ENCODE measurements at places on chromosomes 4 and X.

- no peaks in the 10 kb centered on the region for H3K27me3 ChIP-seq
- H3K36me3 ChIP-seq, result no peaks in the 10 kb centered on the region
- H3K4me3 ChIP-seq, result no peak overlapping the region
- no peaks in the 10 kb centered on the region for H3K4me1 ChIP-seq
Measured at GRCh38 chrX:143935601-143936000, 51.7 kb downstream of the UBE2NL start.

GRCh38 chrX:53239474-53239873 lies 14.5 kb upstream of the KDM5C start:
- H3K27me3 ChIP-seq, result no peaks in the 10 kb centered on the region
- H3K27ac ChIP-seq, result no peak overlapping the region
- H3K36me3 ChIP-seq, result no peaks in the 10 kb centered on the region
- H3K4me1 ChIP-seq, result no peaks in the 10 kb centered on the region
- no peak overlapping the region for H3K4me3 ChIP-seq

GRCh38 chr4:20384456-20384855 lies 132.8 kb downstream of the SLIT2 start:
- H3K4me1 ChIP-seq, result no peaks in the 10 kb centered on the region
- DNase-seq, result no peak
- no peaks in the 10 kb centered on the region for H3K27me3 ChIP-seq

DNA sequence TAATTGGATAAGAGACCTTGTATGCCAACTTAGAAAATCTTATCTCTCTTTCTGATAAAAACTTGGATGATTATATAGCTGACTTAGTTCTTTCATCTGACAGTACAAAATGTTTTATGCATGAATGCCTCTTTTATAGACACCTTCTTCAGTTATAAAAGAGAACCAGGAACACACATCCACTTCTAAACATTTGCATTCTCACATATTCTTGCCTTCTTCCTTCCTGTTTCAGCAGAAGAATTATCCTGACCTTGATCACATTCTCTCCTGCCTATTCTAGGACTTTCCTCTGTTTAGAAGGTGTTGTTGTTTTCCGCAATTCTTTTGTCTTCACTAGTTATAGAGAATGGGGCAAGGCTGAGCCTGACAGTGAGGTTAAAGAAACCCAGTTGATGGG lies 80.9 kb downstream of the LARP7 start:
- no peak overlapping the region for H3K4me3 ChIP-seq
- H3K36me3 ChIP-seq, result no peaks in the 10 kb centered on the region
- no peak overlapping the region for H3K27ac ChIP-seq

GRCh38 chrX:49060914-49061313 lies 2.1 kb downstream of the CCDC120 start:
- no peaks in the 10 kb centered on the region for H3K27me3 ChIP-seq
- H3K4me1 ChIP-seq, result no peaks in the 10 kb centered on the region
- H3K27ac ChIP-seq, result no peak overlapping the region
- no peak overlapping the region for H3K4me3 ChIP-seq
- DNase-seq, result no peak

GRCh38 chrX:134010690-134011089 lies 25.3 kb upstream of the GPC3 start:
- DNase-seq, result no peak
- no peaks in the 10 kb centered on the region for H3K4me1 ChIP-seq
- no peaks in the 10 kb centered on the region for H3K36me3 ChIP-seq
- H3K27ac ChIP-seq, result no peak overlapping the region

DNA sequence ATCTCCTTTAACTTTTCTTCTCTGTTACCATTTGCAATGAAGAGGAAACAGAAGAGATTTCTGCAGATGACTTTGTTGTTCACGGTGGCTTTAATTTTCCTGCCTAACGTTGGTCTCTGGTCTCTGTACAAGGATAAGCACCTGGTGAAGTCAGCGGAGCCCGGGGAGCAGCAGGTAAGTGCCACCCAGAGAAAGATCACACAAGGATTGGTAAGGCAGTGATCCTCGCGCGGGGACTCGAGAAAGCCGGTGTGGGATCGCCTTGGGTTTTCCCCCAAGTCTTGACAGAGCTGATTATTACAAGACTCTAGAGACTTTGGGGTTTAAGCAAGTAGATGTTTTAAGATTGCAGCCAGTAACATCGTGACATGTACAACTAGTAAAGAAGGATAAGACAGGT lies 1.3 kb downstream of the GALNTL6 start:
- H3K4me3 ChIP-seq, result peak overlapping the region; percentile 86
- H3K27ac ChIP-seq, result no peak overlapping the region
- peaks cover 15% of the 10 kb centered on the region for H3K4me1 ChIP-seq
- H3K36me3 ChIP-seq, result no peaks in the 10 kb centered on the region

GRCh38 chrX:41822892-41823291 lies 98.9 kb downstream of the GPR82 start:
- no peaks in the 10 kb centered on the region for H3K27me3 ChIP-seq
- no peak overlapping the region for H3K27ac ChIP-seq
- no peak for DNase-seq
- no peak overlapping the region for H3K4me3 ChIP-seq

DNA sequence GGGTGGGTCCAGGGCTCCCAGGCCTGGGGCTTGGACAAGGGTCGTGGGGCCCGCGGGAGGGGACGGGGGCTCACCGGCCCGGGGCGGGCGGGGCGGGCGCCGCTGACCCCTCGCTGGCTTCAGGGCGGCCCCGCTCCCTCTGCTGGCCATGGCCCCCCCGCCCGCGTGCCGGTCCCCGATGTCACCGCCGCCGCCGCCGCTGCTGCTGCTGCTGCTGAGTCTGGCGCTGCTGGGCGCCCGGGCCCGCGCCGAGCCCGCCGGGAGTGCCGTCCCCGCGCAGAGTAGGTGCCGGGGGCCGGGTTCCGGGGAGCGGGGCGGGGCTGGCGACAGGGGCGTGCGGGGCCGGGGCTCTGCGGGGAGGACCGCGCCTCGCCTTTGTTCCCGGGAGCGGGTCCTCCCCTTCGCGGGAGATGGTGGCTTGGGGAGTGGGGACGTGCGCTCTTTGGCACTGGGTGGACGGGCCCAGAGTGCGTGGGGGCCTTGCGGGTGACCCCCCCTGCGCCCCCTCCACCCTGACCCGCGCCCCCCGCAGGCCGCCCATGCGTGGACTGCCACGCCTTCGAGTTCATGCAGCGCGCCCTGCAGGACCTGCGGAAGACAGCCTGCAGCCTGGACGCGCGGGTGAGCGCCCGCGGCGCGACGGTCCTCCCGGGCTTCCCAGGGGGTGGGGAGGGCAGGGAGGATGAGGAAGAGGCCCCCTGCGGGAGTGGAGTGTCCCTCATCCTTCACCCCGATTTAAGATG lies 16.8 kb upstream of the NAT8L start:
- H3K4me3 ChIP-seq, result peak overlapping the region; percentile 92
- H3K4me1 ChIP-seq, result peaks cover 16% of the 10 kb centered on the region
- peak; percentile 34 for DNase-seq

GRCh38 chr4:93080316-93080715 lies 748.2 kb upstream of the ATOH1 start:
- H3K36me3 ChIP-seq, result no peaks in the 10 kb centered on the region
- no peak for DNase-seq
- H3K4me1 ChIP-seq, result no peaks in the 10 kb centered on the region
- no peak overlapping the region for H3K4me3 ChIP-seq

GRCh38 chr4:128384765-128385598 lies 97.4 kb upstream of the PGRMC2 start:
- no peak for DNase-seq
- H3K4me1 ChIP-seq, result no peaks in the 10 kb centered on the region
- H3K36me3 ChIP-seq, result no peaks in the 10 kb centered on the region
- H3K27me3 ChIP-seq, result no peaks in the 10 kb centered on the region

GRCh38 chr4:76199664-76200211 lies 13.9 kb downstream of the SCARB2 start:
- H3K4me1 ChIP-seq, result peaks cover 42% of the 10 kb centered on the region
- peak overlapping the region; percentile 82 for H3K27ac ChIP-seq
- peaks cover 4% of the 10 kb centered on the region for H3K36me3 ChIP-seq
- no peaks in the 10 kb centered on the region for H3K27me3 ChIP-seq
- DNase-seq, result peak; percentile 66
- H3K4me3 ChIP-seq, result peak overlapping the region; percentile 87

DNA sequence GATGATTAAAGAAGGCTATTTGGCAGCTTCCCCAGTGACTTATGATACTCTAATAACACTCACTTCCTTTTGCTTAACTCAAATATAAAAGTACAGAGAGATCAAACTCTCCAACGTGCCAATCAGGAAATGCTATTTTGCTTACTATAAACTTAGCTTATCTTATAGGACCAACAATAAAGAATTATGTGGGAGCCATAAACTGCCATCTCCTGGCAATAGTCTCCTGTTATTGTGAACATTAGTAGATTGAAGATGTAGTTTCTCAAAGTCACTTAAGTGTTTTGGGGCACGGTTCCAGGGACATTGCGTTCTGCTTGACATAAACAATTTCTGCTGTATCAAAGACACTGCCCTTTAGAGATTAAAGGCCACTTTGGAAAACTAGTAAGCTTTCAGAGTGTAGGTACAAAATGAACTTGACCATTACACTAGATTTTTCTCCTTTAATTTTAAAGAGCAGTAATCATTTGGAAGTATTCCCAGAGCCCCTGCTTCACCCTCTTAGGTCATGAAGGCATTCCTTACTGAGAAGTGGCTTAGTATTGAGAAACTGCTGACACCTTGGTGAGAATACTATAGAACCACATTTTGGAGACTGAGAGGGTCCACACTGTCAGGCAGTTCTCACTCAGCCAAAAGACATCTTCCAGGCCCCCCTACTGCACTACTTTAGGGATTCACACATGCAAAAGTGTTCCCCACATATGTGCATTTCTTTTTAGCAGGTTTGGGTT lies 51.9 kb downstream of the MAOA start:
- no peak overlapping the region for H3K4me3 ChIP-seq
- H3K27ac ChIP-seq, result no peak overlapping the region
- no peaks in the 10 kb centered on the region for H3K36me3 ChIP-seq
- no peak for DNase-seq
- no peaks in the 10 kb centered on the region for H3K4me1 ChIP-seq

DNA sequence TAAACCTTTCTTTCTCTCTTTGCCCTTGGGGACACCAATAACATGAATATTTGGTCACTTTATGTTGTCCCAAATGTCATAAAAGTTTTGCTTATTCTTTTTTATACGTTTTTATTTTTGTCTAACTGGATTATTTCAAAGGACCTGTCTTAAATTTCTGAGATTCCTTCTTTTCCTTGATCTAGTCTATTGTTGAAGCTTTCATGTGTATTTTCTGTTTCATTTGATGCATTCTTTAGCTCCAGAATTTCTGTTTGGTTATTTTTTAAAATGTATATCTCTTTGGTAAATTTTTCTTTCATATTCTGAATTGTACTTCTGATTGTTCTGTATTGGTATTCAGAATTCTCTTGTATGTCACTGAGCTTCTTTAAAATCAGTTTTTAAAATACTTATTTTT lies 88.3 kb downstream of the PTCHD1 start:
- H3K36me3 ChIP-seq, result peaks cover 15% of the 10 kb centered on the region
- H3K27me3 ChIP-seq, result no peaks in the 10 kb centered on the region
- no peak overlapping the region for H3K4me3 ChIP-seq
- no peak for DNase-seq
- H3K4me1 ChIP-seq, result no peaks in the 10 kb centered on the region
- no peak overlapping the region for H3K27ac ChIP-seq

- peaks cover 36% of the 10 kb centered on the region for H3K36me3 ChIP-seq
- peak overlapping the region; percentile 58 for H3K27ac ChIP-seq
- DNase-seq, result no peak
- H3K4me3 ChIP-seq, result no peak overlapping the region
Measured at GRCh38 chr4:38097818-38098217, 137.6 kb downstream of the PTTG2 start.

DNA sequence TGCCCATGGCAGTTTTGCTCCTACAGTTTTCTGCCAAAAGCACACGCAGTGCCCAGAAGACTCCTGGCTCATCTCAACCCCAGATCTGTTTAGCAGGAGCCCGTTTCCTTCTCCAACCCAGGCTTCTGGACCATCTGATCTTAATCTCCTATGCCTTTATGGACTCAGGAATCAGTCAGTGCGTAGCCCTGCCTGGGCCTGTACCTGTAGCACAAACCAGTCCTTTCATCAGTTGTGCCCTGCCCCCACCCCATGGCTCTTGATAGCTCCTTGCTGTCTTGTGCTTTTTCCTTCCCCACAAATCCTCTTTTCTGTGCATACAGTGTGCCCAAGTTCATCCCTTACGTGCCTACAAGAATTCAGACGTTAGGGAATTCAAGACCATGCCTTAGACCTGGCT lies 1.5 kb downstream of the ZNF718 start:
- peaks cover 5% of the 10 kb centered on the region for H3K36me3 ChIP-seq
- H3K4me3 ChIP-seq, result peak overlapping the region; percentile 99
- no peak overlapping the region for H3K27ac ChIP-seq
- H3K27me3 ChIP-seq, result no peaks in the 10 kb centered on the region
- H3K4me1 ChIP-seq, result peaks cover 31% of the 10 kb centered on the region
- DNase-seq, result no peak

DNA sequence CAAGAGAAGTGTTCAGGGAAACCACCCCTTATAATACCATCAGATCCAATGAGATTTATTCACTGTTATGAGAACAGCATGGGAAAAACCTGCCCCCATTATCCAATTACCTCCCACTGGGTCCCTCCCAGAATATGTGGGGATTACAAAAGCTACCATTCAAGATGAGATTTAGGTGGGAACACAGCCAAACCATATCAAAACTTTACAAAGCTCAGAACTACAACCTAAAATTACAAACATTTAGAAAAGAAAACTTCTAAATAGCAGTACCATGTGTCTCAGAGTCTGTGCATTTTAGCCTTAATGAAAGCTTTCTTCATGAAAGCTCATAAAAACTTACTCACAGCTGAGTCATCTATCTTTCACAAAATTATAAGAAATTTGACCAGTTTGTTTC lies 1442.8 kb upstream of the PCDH7 start:
- no peak overlapping the region for H3K27ac ChIP-seq
- no peak overlapping the region for H3K4me3 ChIP-seq
- no peaks in the 10 kb centered on the region for H3K4me1 ChIP-seq
- no peaks in the 10 kb centered on the region for H3K36me3 ChIP-seq

- peaks cover 25% of the 10 kb centered on the region for H3K36me3 ChIP-seq
- H3K4me3 ChIP-seq, result no peak overlapping the region
- H3K4me1 ChIP-seq, result peaks cover 6% of the 10 kb centered on the region
- no peak for DNase-seq
Measured at GRCh38 chr4:37847311-37847884, 20.9 kb downstream of the PGM2 start.

DNA sequence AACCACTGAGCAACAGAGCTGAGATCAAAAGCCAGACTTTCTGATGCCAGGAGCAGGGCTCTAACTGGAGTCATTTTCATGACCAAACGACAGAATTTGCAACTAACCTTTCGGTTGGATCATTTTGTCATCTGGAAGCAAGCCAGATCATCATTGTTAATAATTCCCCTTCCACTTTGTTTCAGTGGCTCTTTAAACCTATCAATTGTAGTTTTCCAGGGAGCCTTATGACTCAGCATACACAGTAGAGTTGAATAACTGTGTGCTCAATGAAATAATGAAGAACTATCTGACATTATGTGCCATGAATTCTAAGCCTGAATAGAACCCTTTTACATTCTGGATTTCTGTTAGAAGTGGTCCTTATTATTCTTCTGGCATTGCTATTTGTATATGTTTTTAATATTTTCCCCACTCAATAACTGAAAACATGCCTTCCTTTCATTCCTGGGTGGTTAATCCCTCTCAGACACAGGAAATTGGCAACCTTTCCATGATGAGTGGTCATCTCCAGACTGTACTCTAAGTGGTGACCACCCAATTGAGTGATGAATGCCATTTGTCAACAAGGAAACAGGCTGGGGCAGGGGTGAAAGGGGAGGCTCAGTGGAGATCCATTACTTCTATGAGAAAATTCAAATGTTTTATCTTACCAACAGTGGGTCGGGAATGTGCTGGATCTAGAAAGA lies 431.8 kb downstream of the BCOR start:
- no peaks in the 10 kb centered on the region for H3K4me1 ChIP-seq
- H3K36me3 ChIP-seq, result no peaks in the 10 kb centered on the region
- no peak for DNase-seq
- H3K27ac ChIP-seq, result no peak overlapping the region

All from naive B cell (primary cell).